Foreskin keratinocyte (primary cell): ENCODE measurements at places on chromosomes 6 and 20. TPM values are rescaled to one million over a fixed set of nuclear protein-coding genes. Genes with fewer than 3 reads are reported as not detected.

Gene FAM162B
- total RNA-seq: not detected in 2 replicates

Gene FAM135A
- 19.3 and 22.6 TPM in 2 replicates for total RNA-seq

Gene C20orf202
- not detected in 2 replicates for total RNA-seq

Gene LPA
- total RNA-seq: not detected in 2 replicates

Gene CDSN
- total RNA-seq: 0.88 and 1.3 TPM in 2 replicates

Gene MICB
- total RNA-seq: 26.1 and 37.6 TPM in 2 replicates

Gene TP53TG5
- total RNA-seq: not detected in 2 replicates

Gene TGM3
- total RNA-seq: not detected in 2 replicates

Gene HAO1
- not detected in 2 replicates for total RNA-seq

Gene NFYA
- 22.5 and 22.9 TPM in 2 replicates for total RNA-seq

Gene BICRAL
- total RNA-seq: 4.7 and 4.9 TPM in 2 replicates

Gene TCF21
- total RNA-seq: not detected in 2 replicates

Gene SEMG1
- not detected in 2 replicates for total RNA-seq

Gene SMPDL3A
- total RNA-seq: 4.7 and 6.9 TPM in 2 replicates

Gene RPS6KA2
- total RNA-seq: 8.3 and 8.9 TPM in 2 replicates

Gene SULF2
- 230 and 277 TPM in 2 replicates for total RNA-seq

Gene CD109
- 42.4 and 47.8 TPM in 2 replicates for total RNA-seq

Gene PPP1R14C
- 32.5 and 36.4 TPM in 2 replicates for total RNA-seq

Gene C6orf58
- total RNA-seq: 0.07 and 0.10 TPM in 2 replicates

Gene ITPR3
- total RNA-seq: 76.5 and 82.0 TPM in 2 replicates

Gene PHACTR2
- 40.4 and 45.2 TPM in 2 replicates for total RNA-seq

Gene UBD
- total RNA-seq: not detected in 2 replicates

Gene TPMT
- total RNA-seq: 18.7 and 20.8 TPM in 2 replicates

Gene DEFB132
- not detected in 2 replicates for total RNA-seq

Gene KCNB1
- total RNA-seq: not detected in 2 replicates

Gene ADAM33
- not detected in 2 replicates for total RNA-seq

Gene ARFGEF3
- total RNA-seq: 0.04 and 0.10 TPM in 2 replicates

Gene ATP6V1G2
- total RNA-seq: 0.56 and 0.75 TPM in 2 replicates

Gene PHF1
- 19.4 and 21.3 TPM in 2 replicates for total RNA-seq

Gene CFB
- 0.34 and 0.92 TPM in 2 replicates for total RNA-seq

Gene CALHM5
- total RNA-seq: 0.11 and 0.20 TPM in 2 replicates

Gene OR2H1
- total RNA-seq: not detected in 2 replicates

Gene MOXD1
- 1.6 and 4.0 TPM in 2 replicates for total RNA-seq

Gene ARFRP1
- total RNA-seq: 32.3 and 39.2 TPM in 2 replicates

Gene CCDC170
- total RNA-seq: 0.41 TPM in 1 of 2 replicates, not detected in the other

Gene EBF4
- total RNA-seq: 0.46 and 0.78 TPM in 2 replicates

Gene RRAGD
- total RNA-seq: 0.04 and 0.14 TPM in 2 replicates

Gene COL9A1
- total RNA-seq: not detected in 2 replicates

Gene HLA-E
- 123 and 142 TPM in 2 replicates for total RNA-seq

Gene DYNLT2
- 0.56 and 0.85 TPM in 2 replicates for total RNA-seq
